CD4-positive, alpha-beta T cell treated with Interleukin-15 for 4 hours (primary cell): ENCODE measurements at places on chromosomes 2 and 18.

DNA sequence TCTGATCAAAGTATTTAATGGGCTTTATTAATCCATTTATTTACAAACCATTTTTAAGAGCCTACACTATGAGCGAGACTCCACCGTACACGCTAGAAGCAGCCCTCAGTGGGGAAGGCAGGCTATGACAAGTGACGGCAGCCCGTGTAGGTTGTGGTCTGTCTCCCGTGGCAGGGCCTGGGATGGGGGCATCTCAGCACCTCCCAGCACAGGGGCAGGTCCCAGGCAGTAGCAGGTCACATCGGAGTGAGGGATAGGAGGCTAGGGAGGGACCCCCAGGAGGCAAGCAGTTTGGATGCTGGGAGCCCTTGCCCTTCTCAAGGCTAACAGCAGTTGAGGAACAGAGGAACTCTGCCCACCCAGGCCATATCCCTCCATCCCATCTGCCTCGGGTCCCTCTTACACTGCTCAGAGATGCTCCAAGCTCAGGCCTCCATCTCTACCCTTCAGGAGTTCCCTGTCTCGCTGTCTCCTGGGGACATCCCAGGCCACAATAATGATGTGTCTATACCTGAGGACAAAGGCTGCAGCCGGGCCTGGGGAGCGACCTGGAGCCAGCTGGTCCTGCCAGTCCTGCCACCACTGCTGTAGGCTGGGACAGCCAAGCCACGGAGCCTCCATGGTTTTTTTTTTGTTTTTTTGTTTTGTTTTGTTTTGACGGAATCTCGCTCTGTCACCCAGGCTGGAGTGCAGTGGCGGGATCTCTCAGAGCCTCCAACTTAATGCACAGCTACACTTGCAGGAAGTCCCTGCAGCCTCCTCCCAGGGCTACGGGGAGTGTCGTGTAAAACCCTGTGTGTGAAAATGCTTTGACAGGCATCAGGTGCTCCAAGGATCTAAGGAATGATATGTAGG lies 92.0 kb downstream of the NDUFA10 start:
- no peak for DNase-seq

GRCh38 chr2:230262246-230262645 lies 36.7 kb downstream of the SP140 start:
- DNase-seq: peak; percentile 6

DNA sequence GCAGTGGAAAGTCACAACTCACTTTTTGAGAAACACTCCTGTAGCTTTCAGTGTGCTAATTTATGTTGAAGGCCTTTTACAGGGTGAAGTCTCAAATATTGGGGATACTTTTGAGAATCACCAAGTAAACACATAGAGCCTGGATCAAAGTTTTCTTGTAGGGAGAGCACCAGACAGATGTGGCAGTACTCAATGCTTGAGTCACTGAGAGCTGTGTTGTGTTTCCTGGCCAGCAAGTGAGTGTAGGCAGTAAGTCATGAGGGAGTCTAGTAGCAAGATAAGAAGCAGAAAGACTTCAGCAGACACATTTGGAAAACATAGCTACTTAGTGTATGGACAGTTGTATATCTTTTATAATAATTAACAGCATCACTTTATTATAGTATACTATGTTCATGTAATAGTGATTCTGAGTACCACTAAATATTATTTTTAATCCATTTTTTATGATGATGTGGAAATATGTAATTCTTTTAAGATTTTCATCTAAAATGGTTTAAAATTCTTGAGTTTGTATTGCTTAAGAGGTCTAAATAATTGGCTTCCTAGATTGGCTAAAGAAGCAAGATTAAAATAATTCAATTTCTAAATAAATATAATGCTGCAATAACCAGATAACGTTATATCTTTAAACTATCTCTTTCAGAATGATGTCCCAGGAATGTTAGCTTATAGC lies 12.8 kb downstream of the PSMD1 start:
- no peak for DNase-seq

GRCh38 chr2:178455947-178456346 lies 4.8 kb downstream of the PJVK start:
- no peak for DNase-seq

DNA sequence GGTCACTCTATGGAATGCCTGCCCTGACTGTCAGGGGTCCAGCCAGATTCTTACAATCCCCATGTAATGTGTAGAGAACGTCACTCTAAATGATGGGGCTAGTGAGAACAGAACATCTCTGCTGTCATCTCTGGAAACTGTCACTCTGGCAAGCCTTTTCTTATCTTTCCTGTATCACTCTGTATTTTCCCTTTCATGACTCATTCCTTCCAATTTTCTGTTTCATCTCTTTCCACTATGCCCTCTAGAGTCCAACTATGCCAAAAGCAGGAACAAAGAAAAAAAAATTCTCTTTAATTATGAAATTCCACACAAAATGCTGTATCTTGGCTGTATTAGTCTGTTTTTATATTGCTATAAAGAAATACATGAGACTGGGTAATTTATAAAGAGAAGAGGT lies 608.8 kb downstream of the ADCYAP1 start:
- no peak for DNase-seq

DNA sequence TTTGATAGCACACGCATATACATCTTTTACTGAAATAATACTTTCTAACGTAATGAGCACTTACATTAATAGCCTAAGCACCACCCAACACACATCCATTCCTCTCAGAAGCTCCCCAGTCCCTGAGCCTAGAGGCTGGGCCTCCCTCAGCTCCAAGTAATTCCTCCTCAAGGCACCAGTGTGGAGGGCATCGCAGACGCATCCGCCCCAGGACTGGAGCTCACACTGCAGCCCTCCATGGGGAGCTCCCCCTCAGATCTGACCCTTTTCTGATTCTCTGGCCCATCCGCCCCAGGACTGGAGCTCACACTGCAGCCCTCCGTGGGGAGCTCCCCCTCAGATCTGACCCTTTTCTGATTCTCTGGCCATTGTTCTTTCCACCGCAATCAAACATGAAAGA lies 60.4 kb upstream of the SNTG2 start:
- no peak for DNase-seq

DNA sequence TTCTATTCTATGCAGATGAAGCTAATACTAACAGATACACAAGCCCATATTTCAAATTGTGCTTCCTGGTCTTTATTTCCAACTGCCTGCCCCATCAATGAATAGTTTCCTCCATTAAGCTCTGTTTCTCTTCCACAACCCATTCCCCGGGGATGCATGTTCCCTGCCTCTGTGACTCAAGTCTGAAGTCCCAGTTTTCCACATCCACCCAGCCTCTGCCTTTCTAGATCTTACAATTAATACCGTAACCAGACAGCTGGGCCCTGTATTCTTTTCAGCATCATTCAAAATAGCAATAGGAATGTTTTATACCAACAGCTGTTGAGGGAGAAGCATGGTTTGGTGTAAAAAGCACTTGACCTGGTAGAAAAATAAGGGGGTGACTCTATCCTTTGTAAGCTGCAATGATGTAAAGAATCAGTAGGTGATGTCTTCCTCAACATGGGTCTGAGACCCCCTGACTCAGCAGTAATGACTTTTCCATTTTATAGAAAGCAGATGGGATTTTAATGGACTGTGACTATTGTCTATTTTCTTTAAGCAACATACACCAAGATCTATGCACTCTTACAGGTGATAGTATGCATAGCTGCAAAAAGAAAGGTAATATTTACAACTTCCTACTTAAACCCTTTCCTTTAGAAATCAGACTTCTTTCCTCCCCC lies 46.1 kb upstream of the DAPL1 start:
- no peak for DNase-seq

GRCh38 chr2:54551123-54551756 lies 95.1 kb downstream of the SPTBN1 start:
- DNase-seq: no peak

- DNase-seq: no peak
Measured at GRCh38 chr2:130374587-130375290, 18.9 kb downstream of the PTPN18 start.

DNA sequence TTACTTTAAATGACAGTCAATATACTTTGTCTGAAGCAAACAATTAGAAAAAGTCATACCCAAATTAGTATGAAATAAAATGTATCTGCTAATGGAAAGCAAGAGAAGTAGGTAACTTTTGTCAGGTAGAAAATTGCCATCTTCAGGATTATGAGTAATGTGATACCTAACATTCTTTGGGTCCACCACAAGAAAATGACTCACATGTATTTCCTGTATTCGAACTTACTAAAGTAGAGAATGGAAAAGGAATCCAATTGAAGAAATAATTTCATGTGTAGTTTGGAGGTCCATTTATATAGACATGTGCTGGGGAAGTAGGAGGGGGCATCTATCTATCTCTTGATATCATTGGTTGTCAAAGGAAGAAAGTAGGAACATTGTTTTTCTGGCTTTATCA lies 636.2 kb upstream of the CHAC2 start:
- DNase-seq: no peak

GRCh38 chr2:16318051-16318450 lies 347.6 kb downstream of the CYRIA start:
- DNase-seq: no peak

GRCh38 chr18:3514312-3515216 lies 64.6 kb downstream of the TGIF1 start:
- DNase-seq: no peak

GRCh38 chr18:58449464-58449863 lies 179.4 kb downstream of the ALPK2 start:
- DNase-seq: no peak

- no peak for DNase-seq
Measured at GRCh38 chr2:205369813-205370212, 312.5 kb upstream of the NRP2 start.

GRCh38 chr2:234355021-234355720 lies 141.7 kb downstream of the ARL4C start:
- DNase-seq: no peak

DNA sequence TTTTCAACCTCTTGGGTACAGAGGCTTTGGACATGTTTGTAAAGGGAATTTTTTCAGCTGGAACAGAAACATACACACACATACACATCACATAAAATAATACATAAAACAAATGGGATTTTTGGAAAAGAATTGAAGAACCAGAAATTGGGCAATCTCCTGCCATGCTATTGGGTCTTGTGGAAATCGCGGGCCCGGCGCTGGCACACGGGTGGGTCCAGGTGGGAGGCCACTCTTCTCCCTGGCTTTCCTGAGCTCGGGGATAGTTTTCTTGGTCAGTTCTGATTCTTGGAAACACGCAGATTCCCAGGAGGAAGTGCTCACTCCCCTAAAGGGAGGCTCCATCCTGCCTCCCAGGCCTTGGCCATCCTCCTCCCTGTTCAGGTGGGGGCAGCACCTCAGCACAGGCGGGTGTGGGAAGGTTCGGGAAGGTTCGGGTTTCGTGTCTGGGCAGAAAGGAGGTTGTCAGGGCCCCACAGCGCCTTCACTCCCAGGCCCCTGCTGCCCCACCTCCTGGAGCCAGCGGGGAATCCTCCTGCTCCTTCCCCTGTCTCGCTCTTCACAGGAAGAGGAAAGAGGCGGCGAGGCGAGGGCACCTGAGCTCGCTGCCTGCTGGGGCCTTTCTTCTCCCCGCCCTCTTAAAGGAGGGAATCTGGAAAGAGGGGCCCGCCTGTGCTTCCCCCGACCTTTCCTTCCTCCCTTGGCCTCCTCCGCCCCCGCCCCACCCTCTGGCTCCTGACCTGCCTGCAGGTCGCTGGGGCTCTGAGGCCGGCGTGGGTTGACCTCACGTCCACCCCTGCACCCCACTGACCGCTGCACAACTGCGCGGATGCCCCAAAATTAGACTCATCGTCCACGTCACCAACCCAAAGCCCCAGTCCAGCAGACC lies 97.8 kb upstream of the PXDN start:
- no peak for DNase-seq

DNA sequence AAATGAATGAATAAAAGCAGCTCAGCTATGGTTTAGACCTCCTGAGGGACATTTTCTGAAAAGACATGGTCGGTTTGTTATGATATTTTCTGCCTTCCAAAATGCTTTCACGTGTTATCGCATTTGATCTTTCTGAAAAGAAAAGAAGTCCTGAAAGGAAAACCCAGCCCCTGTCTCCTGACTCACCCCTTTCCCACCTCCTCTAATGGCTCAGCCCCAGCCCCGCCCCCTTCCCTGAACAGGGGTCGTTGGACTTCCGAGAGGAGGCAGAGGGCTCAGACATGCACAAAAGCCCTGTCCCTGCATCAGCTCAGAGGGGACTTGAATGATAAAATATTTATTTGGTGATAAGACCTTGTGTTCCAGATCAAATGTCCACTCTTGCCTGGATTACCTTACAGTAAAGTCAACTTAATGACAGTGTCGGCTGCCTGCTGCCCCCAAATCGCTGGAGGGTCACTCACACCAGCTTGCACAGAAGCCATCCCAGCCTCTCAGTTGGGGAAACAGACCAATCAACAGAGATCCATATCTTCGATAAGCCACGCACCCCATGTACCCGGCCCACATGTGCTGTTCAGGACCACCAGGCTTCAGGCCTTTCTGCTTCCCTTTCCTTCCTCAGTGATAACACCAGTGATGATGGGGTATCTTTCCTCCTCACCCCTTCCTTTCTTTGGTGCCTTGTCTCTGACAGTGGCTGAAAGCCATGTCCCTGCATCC lies 69.6 kb downstream of the CLHC1 start:
- no peak for DNase-seq
